ENCODE measurements at places on chromosomes 6 and 20.

DNA sequence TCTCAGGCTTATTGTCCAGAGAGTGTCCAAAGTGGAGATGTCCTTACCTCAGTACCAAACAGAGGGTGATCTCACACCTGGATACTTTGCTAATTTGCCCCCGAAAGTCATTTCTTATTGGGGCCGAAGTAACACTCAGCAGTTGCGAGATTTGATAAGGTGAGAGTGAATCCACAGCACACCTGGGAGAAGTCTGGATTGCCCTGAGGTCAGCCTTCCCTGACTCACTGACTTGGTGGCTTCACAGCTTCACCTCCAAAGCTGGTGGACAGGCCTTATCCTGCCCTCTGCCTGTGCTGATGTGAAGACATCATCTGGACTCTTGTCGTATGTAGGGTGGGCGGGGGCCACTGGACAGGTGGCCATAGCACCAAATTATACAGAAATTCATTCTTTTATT lies 101.9 kb upstream of the ARMC2 start:
- no peak for ATAC-seq

GRCh38 chr6:125918681-125919566 lies 37.6 kb upstream of the HINT3 start:
- no peak for ATAC-seq

GRCh38 chr6:116083052-116083451 lies 17.6 kb upstream of the NT5DC1 start:
- no peak for ATAC-seq

DNA sequence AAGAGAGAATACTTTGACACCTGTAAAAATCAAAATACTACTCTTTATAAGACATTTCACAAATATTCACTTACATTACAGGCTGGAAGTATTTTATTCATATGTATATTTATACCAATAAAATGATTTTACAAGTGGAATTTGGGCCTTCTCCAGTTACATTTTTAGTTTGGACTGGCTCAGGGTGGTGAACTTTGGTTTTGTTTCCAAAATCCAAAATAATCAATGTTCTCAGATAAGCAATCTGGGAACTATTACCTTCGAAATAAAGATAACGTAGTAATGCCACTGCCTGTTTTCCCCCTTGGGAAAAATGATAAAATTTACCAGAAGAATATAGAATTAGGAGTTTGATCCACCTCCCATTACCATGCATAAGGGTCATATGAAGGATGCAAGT lies 31.6 kb upstream of the SCGN start:
- no peak for ATAC-seq

- no peak for ATAC-seq
Measured at GRCh38 chr6:108253241-108253640, 7.6 kb downstream of the SNX3 start.

DNA sequence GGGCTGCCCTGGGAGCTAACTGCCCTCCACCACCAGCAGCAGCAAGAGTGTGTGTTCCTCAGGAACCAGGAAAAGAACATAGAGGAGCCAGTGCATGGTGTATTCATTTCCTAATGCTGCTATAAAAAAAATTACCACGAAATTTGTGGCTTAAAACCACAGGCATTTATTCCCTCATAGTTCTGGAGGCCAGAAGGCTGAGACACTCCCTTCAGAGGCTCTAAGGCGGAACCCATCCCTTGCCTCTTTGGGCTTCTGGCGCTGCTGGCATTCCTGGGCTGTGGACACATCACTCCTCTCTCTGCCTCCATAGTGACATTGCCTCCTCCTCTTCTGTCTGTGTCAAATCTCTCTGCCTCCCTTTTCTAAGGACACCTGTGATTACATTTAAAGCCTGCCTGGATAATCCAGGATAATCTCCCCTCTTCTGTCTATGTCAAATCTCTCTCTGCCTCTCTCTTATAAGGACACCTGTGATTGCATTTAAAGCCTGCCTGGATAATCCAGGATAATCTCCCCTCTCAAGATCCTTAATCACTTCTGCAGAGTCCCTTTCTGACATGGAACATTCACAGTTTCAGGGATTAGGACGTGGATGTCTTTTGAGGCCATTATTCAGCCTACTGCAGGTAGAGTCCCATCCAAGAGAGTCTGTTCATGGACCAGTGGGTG lies 54.7 kb downstream of the NDUFAF5 start:
- peak; percentile 93 for ATAC-seq

- ATAC-seq = peak; percentile 71
Measured at GRCh38 chr6:3742426-3743344, 8.8 kb downstream of the PXDC1 start.

DNA sequence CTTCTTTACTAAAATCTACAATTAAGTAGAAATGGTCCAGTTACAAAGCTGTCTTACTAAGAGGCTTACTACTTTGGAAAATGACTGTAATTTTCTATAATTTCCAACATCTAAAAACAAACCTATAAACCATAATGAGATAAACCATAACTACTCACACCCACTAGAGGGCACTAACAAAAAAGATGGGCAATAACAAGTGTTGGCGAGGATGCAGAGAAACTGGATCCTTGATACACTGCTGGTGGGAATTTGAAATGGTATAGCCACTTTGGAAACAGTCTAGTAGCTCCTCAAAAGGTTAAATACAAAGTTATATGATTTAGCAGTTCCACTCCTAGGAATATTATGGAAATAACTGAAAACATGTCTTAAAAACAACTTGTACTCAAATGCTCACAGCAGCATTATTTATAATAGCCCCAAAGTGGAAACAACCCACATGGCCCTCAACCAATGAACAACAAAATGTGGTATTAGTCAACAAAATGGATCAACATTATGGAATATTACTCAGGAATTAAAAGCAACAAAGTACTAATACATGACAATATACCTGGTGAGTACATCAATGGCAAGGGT lies 50.6 kb downstream of the GJA10 start:
- no peak for ATAC-seq

- ATAC-seq = no peak
Measured at GRCh38 chr6:37106982-37107491, 62.9 kb upstream of the PIM1 start.

DNA sequence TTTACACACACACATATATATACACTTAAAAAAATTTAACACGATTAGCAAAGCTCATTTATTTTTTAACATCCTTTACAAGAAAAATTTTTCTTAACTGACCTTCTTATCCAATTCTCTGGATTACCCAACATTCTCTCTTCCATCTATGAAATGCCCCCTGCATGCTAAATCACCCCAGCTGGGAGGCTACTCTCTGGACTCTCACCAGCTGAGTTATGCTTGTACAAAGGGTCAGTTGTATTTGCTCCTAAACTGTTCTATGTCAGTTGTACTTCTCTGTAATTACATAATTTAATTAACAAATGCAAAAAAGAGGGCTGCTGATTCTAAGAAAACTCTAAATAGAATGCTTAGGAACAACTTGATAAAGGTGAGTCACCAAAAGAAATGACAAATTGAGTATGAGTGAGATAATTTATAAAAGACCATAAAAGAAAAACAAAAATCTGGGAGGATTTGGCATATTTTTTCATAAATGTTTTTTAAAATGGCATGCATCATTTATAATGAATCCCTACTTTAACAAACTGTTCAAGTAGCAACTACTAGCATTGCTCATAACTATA lies 120.5 kb downstream of the KIF13A start:
- ATAC-seq = no peak

All from SK-N-SH treated with all-trans-retinoic acid at 6 μM for 48 hours (cell line).